ENCODE measurements at places on chromosomes 1 and 21.
A peak's percentile ranks its signal among the peaks of the same experiment; 100 is the strongest.

- DNase-seq, result no peak
These were observed 22.7 kb downstream of the UBASH3A start for GRCh38 chr21:42426424-42426823.

DNA sequence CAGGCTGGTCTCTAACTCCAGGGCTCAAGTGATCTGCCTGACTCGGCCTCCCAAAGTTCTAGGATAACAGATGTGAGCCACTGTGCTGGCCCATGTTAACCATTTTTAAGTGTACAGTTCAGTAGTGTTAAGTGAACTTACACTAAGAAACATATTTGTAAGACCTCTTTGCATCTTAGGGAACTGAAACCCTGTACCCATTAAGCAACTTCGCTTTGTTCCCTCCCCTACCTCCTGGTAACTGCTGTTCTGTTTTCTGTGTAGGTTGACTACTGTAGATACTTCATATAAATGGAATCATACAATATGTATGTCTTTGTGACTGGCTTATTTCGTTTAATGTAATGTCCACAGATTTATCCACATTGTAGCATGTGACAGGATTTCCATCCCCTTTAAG lies 11.0 kb downstream of the NUDC start:
- DNase-seq, result peak; percentile 12

- DNase-seq, result no peak
These were observed 6.2 kb upstream of the HLX start for GRCh38 chr1:220873087-220873486.

GRCh38 chr1:45299981-45300668 lies 26.6 kb upstream of the HPDL start:
- peak; percentile 57 for DNase-seq

- DNase-seq, result no peak
These were observed 29.0 kb downstream of the DHCR24 start for GRCh38 chr1:54857746-54858561.

DNA sequence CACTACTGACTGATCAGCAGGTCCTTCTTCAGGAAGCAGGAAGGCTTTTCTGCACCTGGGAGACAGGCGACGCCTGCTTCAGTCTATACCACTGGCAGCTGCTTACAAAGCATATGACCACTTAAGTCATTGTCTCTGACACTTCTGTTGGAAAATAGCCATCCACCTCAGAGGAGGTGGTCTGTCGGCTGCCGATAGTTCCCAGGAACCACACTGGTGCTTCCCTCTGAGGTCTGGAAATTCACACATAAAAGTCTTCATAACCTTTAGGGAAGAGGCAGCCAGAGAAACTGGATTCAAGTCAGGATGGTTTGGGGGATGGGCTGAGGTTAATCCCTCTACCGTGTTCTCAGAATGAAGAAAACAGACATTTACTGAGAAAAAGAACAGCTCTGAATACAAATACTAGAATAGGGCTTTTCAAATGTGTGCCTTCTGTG lies 15.6 kb upstream of the SRP9 start:
- DNase-seq, result no peak

- no peak for DNase-seq
These were observed 403 bp downstream of the MXRA8 start for GRCh38 chr1:1357871-1358432.

DNA sequence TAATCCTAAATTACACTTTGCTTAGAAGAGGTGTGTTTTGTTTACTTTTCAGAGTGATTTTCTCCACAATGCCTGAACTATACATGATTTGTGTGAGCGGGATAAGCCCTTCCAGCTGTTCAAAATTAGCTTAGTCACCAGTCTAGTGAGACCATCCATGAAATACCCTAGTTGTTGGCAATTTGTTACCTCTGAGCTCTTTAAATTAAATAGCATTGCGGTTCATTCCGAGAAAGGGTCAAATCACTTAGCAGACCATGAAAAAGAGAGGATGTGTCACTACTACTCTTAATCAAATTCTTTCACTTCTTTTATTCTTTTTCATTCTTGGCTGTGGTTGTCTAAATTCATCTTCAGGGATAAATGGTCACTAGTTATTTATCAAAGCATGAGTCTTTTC lies 11.9 kb upstream of the VAV3 start:
- DNase-seq, result no peak

- no peak for DNase-seq
These were observed 63.9 kb upstream of the C1orf105 start for GRCh38 chr1:172356620-172357019.

- DNase-seq, result no peak
These were observed 16.0 kb upstream of the TDRD10 start for GRCh38 chr1:154485910-154486496.

DNA sequence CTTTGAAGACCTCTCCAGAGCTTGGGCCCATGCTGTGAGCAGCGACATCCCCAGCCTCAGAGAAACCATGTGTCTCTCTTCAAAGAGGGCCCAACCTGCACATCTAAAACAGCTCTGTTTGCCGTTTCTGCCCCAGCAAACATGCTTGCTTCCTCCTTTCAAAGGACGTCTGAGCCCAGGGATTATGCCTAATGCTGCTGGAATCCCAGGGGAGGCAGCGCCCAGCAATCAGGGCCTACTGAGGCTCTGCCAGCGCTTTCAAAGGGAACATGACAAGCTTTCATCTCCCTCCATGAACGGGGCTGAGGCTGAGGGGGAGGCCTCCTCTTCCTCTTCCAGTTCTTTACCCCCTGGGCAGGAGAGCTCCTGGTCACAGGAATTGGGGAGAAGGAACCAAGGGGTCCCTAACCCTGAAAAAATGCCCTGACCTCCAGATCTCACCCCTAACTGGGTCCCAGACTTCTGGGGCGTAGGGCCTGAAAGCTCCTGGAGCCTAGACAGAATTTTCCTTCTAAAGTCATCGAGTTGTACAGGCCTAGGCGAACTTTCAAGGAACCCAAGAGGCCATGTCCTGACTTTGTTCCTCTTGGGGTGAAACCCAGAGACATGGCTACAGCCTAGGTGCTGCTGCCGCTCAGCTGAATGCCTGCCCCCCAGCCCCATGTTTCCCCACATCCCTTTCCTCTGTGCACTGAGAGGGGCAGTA lies 13.4 kb upstream of the ASCL5 start:
- DNase-seq, result no peak

DNA sequence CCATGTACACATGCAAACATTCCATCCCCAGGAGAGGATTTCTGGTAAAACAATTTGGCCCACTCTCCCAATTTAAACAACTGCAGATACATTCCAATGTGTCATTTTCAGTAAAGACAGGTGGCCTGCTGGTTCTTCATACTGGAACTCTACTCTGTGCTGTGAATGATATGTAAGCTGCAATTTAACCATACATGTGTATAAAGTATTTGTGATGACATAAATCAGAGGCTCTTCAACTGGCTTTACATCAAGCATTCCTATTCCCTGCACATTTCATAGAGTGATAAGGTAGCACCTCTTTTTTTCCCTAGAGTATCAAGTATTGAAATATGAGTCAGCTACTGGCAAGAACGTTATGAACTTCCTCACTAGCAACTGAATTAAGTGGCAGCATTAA lies 649.5 kb upstream of the ADGRL2 start:
- DNase-seq, result no peak

- no peak for DNase-seq
These were observed 23.0 kb upstream of the SAMSN1 start for GRCh38 chr21:14569026-14569621.

GRCh38 chr1:2546515-2547209 lies 9.5 kb upstream of the TNFRSF14 start:
- DNase-seq, result peak; percentile 90

DNA sequence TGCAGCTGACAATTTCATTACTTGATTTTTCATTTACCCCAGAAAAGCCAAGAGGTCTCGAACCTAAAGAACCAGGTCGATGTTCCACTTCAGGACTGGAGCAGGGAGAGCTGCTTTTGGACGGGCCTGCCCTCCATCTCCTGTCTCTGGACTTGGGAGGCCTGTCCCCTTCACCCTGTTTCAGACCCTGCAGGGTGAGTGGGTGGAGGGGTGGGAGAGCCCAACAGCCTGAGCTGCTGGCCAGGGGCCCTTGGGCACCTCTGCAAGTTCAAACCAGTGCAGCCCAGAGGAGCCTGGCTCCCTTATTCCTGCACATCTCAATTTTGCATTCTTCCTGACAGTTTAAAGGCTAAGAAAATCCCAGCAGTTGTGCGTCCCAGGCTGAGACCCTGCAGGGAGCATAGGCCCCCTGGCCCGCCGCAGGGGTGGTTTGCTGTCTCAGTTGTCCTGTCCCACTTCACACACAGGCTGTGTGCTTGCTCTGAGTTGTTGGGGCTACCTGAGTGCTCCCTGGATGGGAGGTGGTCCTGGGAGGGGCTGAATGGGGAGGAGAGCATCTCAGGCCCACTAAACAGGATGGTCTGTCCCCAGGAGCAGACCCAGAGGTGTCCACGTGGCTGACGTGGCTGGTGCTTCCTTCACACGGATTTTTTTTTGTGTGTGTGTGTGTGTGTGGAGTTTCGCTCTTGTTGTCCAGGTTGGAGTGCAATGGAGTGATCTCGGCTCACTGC lies 443.7 kb downstream of the PTPRU start:
- DNase-seq, result no peak

DNA sequence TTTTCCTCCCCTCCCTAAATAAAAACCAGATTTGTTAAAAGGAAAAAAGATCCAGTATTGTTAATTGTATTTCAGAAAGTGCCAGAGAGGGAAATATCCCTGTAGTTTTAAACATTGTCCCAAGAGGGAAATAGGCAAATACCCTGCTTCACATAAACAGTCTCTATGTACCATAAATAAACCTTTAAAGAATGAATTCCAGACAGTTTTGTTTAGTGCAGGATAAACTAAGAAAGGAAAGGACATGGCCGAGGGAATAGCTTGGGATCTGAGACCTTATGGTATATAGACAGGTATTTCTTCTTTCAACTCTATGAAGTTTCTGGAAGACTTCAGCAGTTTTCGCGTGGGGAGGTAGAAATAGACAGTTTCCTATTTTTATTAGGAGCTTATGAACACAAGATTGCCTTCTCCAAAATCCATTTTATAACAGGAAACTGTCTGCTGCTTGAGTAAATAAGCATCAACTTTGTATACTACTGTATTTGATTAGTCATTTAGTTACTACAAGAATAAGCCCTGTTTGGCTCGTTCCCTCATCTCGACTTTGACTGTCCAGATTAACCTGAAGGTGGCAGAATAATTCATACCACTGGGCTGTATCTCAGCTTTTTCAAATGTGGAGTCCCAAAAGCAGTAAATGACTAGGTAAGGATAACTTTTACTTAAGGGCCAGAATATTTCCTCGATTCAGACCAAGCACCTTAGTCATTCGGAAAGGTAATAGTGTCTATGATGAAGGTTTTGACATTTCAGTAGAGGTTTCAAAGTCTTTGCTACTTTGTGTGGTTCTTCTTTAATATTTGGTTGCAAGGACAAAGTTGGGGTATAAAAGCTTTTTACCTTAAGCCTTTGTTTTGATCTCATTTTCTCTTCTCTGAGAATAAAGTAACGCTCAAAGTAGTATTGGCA lies 177.5 kb downstream of the VPS13D start:
- no peak for DNase-seq

DNA sequence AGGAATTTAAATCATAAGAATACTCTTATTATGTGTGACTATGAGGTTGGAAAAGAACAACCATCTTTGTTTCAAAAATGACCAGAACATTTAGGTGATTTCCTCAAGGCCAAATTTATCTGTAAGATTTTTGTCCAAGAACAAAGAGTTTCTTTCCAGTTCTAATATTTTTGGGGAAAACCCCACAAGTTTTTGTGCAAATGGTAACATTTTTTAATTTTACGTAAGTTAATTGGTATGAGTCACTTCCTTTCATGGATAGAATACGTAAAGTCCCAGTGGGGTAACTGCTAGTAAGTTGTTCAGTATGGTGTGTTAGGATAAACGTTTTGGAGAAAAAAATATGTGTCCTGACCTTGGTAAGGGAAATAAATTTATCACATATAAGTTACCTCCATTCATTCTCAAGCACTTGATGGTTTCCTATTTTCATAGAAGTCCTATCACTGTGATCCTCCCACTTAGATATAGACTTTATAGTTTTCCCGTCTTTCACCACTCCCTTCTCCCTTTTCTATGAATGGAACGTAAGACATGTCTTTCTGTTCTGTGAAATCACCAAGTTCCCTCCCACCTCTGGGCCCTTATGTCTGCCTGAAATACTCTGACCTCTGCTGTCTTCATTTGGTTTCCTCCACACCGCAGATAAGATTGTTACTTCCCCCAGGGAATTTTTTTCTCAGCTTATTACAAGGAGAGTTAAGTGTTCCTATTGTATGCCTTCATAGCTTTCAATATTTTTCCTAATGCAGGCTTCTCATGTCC lies 34.9 kb upstream of the TSNAX start:
- DNase-seq, result no peak

DNA sequence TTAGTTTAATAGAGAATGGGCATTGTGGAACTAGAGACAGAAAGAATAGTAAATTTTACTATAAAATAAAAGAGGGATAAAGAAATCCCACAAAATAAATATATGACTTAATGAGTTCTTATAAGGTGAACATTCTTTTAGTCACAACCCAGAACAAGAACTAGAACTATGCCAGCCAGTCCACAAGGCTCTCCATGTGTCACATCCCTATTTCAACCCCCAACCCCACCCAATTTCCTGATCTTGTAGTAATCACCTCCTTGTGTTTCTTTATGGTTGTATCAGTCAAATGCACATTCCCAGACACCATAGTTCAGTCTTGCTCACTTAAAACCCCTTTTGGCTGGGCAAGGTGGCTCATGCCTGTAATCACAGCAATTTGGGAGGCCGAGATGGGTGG lies 662.3 kb upstream of the CAMK1G start:
- DNase-seq, result no peak

- DNase-seq, result no peak
These were observed 125.9 kb downstream of the MRPS6 start for GRCh38 chr21:34199121-34199910.

DNA sequence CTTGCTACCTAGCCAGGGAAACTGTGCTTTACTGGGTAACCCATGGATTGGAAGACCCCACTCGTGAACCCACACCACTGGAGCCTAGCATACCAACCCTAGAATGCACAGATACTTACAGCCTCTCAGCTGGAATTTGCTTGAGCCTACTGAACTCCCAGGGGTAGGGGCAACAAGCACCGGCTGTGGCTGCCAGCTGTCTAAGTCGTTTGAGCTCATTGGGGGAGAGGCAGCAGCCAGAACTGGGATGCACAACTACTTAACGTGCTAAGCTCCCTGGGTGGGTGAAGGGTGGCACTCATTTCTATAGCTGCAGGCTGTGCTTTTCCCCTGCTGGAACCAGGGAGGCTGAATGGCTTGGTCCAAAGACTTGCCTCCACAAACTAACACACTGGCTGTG lies 212.4 kb downstream of the ZNF648 start:
- no peak for DNase-seq

GRCh38 chr1:2558420-2558819 lies 2.2 kb downstream of the TNFRSF14 start:
- DNase-seq, result no peak

All from CD4-positive, alpha-beta T cell treated with Interleukin-1 beta for 1 hour (primary cell).